NCI-H524 (cell line): ENCODE measurements at places on chromosomes 13 and 19.

DNA sequence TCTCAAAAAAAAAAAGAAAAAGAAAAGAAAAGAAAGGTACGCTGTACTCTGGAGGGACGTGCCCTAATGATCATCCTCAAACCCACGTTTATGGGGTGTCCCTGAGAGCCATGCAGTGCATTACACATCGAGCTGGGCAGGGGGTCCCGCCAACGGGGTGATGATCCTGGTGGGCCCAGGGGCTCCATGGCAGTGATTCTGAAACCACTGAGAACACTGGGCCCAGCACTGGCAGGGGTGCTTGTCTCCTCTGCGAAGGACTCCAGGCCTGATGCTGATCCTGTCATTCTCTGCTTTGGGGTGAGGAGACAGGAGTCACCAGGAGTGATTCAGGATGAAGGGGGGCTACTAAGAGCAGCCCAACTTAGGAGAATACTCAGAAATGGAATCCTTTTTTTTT lies 18.7 kb downstream of the MOB3A start:
- DNase-seq = no peak

DNA sequence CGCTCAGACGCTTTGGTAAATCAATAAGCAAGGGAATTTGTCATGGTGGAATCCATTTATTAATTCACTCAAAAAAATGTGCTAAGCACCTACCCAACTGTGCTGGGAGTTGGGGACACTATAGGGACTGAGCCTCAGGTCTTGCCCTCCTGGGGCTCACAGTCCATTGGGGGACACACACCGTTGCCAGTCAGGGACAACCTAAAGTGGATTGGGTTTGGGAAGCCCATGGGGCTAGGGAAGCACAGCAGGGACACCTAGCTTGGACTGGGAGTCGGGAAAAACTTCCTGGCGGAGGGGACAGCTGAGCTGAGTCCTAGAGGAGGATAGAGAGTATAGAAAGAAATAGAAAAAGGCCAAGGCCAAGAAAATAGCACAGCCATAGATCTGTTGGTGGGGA lies 8.5 kb downstream of the FOSB start:
- DNase-seq = no peak

DNA sequence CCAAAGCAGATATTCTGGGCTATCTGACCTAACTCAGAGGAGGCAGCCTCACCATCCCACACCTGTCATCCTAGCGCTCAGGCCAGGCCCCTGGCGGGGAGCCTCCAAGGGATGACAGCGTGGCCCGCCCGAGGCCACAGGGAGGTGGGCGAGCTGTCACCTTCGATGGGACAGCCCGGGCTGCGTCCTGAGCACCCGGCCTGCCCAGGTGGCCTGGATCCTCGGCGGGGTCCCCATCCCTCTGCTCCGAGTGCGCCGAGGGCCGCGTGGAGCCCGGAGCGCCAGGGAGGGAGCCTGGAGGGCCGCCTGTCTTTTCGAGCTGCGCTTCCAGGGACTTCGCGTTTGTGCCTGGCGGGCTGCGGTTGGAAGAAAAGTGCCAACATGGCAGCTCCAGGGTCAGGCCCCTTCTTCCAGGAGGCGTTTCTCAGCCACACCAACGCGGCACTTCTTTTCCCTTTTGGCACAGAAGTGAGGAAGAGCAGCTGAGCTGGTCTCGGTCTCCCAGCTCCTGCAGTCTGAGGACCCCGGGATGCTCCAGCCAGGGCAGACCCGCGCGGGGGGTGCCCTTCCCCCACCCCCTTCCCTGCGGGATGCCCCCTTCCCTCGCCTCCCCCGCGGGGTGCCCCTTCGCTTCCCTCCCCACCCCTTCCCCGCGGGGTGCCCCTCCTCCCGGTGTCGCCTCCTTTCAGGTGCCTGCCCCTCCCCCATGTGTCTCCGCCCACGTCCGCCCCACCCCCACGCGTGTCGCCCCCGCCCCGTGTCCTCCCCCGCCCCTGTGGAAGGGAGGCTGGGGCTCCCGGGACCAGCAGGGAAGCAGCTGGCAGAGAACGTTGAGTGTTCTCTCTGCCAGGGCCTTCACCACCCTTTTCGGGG lies 42.3 kb downstream of the GJA3 start:
- peak; percentile 91 for DNase-seq

DNA sequence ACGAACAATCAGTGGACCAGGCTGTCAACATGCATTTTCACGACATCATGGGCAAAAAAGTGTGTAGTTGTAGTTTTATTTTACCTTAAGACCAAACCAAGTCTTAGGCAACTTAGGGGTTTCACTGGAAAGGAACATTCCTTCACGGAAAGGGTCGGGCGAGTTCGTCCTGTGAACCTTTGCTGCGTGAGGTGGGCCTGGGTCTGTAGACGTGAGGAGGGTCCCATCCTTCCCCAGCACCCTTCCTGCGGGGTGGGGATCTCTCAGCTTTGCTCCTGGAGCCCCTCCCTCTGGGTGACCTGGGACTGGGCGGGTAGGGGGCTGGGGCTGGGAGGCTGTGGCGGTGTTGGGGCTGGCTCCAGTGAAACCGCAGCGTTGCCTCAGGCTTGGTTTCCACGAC lies 12.3 kb upstream of the RPS15 start:
- no peak for DNase-seq

DNA sequence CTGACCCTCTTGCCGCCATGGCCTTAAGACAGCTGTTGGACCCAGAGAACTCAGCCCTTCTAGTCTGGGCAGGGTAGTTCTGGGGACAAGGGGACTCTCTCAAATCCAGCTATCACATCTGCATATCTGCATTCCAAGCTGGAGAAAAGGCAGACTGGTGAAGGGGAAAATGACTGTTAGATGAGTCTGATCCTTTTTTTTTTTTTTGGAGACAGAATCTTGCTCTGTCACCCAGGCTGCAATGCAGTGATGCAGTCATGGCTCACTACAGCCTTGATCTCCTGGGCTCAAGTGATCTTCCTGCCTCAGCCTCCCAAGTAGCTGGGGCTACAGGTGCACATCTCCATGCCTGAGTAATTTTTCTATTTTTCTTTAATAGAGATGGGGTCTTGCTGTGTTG lies 114.3 kb downstream of the SIPA1L3 start:
- DNase-seq = no peak

DNA sequence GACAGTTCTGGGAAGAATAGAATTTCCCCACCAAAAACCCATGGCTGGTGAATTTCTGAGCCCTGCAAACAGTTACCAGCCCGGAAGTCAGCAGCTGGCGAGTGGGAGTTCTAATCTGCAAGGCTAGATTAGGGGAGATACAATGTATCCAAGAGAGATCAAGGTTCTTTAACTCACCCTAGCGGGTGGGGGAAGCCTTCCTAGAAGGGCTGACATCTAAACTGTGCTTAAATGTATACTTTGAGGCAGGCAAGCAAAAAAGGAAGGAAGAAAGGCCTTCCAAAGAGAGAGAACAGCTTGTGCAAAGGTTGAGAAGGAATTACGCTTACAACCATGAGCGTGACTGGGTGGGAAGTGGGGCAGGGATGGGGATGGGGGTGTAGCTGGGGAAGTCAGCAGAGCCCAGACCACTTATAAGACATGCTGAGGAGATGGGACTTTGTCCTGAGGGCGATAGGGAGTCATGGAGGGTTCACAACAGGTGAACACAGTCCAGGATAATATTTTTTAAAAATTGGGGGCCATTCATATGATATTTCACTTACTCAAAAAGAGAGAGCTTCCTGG lies 20.8 kb upstream of the ZNRF4 start:
- no peak for DNase-seq

DNA sequence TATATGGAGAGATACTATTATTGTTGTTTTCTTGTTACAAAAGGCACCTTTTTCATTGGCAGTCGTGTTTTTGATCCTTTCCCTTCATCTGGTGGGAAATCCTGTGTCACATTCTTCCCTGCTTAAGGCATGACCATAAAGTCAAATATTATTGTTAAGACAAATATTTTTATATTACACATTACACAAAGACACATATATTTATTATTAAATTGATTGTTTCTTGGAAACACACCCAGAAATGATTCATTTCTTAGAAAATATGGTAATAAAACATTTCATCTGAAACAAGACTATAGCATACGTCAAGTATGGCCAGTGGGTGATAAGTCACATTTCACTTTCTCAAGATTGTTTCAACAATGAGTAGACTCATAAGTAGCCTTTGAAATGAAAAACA lies 77.3 kb downstream of the KCTD12 start:
- no peak for DNase-seq

DNA sequence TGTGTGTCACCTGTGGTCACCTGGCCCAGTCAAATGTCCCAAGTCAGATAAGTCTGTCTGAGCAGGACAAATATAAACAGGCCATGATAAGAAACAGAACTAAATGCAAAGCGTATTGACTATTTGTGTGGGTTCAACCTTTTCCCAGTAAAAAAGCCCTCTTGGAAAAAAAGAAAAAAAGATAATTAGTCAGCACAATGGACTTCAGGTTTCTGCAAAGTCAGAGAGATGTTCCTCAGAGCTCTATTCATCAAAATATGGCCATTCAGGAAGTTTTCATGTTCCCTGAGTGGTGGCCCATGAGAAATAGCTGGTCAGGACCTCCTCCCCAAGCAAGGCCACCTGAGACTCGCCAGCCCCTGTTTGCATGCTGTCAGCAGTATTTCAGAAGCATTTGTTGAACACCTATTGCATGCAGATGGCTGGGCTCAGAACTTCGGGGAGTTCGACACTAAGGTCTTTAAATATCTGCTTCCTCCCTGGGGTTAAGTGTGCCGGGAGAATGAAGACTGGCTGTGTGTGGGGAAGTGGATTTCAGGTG lies 2.7 kb downstream of the FFAR3 start:
- DNase-seq = no peak

DNA sequence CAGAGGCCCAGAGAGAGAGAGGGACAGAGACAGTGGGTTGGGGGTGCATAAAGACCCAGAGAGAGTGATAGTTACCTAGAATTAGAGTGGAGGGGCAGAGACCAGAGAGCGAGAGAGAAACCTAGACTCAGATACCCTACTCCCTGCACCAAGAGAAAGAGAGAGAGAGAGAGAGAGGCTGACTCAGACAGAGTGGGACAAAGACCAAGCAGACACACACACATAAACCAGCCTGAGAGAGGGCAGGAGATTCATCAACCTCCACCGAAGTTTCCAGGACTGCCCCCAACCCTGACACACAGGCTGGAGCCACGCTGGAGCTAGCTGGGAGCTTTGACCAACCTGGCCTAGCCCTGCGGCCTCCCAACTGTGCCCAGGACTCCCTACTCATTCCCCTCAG lies 12.9 kb downstream of the SYT3 start:
- DNase-seq = no peak

GRCh38 chr19:5355693-5356092 lies 15.1 kb upstream of the PTPRS start:
- DNase-seq = no peak

DNA sequence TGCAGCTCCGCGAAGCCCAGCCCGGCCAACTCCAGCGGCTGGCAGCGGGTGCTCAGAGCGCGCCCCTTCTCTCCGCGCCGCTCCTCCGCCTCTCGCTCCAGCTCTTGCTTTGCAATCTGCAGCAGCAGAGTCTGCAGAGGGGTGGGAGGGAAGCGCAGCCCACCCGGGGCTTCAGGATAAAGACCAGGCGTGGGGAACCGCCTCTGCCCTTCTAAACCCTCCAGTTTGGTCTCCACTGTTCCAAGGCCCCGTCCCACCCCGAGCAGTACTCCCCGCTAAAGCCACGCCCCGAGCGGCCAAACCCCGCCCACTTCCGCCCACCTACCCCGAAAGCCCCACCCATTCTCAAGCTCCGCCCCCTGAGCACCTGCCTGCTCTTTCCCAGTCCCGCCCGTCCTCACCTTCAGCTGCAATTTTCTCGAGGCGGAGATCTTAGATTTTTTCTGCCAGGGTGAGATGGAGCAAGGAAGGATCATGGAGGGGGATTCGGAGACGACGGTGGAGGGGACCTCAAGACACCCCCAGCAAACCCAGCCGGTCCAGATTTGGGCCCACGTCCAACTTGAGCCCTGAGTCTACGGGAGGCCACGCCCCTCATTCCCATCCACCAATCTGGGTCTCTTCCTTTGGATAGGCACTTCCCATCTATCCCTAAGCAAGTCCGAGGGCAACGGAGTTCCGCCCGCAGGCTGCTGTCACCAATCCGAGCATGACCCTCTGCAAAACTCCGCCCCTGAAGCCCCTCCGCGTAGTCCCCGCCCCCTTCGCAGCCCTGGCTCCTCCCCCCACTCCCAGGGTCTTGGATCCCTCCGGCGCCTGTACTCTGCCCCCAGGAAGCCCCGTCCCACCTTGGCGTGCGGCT lies 1.1 kb downstream of the TNNI3 start:
- DNase-seq = no peak

- DNase-seq = no peak
Observed at GRCh38 chr13:23679220-23679619, 109.0 kb downstream of the TNFRSF19 start.

DNA sequence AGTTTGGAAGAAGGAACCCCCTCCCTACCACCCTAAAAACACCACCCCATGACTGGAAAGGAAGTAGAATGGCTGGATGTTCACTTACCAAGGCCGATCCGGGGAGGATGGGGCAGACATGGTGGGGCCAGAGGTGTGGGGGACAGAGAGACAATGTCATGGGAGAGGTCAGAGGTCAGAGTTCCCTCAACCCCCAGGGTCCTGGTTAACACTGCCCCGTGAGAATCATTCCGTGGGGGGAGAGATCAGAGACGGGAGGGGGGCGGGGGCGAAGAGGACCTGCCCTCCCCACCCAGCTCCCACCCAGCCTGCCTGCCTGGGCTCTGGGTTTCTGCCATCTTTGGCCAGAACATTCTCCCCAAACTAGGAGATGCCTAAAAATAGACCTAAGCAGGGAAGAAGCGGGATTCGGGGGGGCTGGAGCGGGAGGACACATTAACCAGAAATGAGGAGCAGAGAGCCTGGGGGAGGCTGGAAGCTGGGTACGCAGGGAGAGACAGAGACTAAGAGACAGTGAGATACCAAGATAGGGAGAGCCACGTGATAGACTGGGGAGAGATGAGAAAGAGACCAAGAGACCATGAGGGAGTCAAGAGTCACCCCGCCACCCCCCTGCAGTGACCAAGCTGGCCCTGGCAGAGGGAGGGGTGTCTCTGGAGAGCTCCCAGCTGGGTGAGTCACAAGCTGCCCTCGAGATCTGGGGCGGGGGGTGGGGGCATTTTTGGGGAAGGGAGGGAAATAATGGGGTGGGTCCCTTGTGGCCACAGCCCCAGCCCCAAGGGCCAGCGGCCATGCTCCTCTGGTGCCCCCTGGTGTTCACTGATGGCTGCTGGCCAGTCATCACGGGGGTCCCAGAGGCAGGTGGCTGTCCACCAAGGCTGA lies 6.1 kb upstream of the KANK2 start:
- DNase-seq = no peak

GRCh38 chr19:3976495-3977241 lies 5.8 kb upstream of the DAPK3 start:
- DNase-seq = no peak

- DNase-seq = no peak
Observed at GRCh38 chr13:59442461-59442860, 721.3 kb downstream of the DIAPH3 start.

GRCh38 chr13:65803530-65804392 lies 1426.4 kb downstream of the PCDH9 start:
- no peak for DNase-seq

DNA sequence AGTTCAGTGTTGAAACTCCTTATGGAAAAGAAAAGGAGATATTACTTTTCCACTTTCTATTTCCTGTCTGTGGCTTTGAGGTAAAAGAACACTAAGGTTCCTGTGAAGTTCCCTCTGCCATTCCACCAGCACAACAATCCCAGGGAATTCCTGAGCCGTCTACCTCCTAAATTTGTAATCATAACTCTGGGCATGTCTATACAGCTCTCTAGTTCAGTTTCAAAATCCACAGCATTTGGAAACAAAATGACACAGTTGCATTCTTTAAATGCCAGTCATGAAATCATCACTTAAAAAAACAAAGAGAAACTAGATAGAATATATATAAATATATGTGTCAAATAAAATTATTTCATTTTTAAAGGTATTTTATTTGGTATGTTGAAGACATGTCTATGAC lies 9.0 kb upstream of the THSD1 start:
- no peak for DNase-seq

- no peak for DNase-seq
Observed at GRCh38 chr19:53158119-53158656, 665 bp downstream of the ZNF347 start.
